Esophagus mucosa (tissue), 1 donor: ENCODE measurements at places on chromosomes 2 and 18. TPM values are rescaled to one million over a fixed set of nuclear protein-coding genes. Genes with fewer than 3 reads are reported as not detected.

Gene DDX18
- total RNA-seq = 31.1 TPM

Gene SAG
- total RNA-seq = not detected

Gene FOXI3
- not detected for total RNA-seq

Gene SERPINB13
- 281 TPM for total RNA-seq

Gene C2orf66
- total RNA-seq = not detected

Gene CTAGE1
- not detected for total RNA-seq

Gene MSTN
- 0.08 TPM for total RNA-seq

Gene SLC14A1
- total RNA-seq = 0.52 TPM

Gene LHCGR
- total RNA-seq = not detected

Gene CASP8
- total RNA-seq = 22.5 TPM

Gene IGFBP2
- total RNA-seq = 192 TPM

Gene COL4A3
- total RNA-seq = 0.76 TPM

Gene EPAS1
- total RNA-seq = 89.5 TPM

Gene SF3B6
- total RNA-seq = 85.7 TPM

Gene CFAP65
- total RNA-seq = not detected

Gene POTEI
- not detected for total RNA-seq
